ENCODE measurements at places on chromosomes 12 and 14.

GRCh38 chr14:78399316-78399889 lies 229.2 kb downstream of the NRXN3 start:
- no peak for DNase-seq

DNA sequence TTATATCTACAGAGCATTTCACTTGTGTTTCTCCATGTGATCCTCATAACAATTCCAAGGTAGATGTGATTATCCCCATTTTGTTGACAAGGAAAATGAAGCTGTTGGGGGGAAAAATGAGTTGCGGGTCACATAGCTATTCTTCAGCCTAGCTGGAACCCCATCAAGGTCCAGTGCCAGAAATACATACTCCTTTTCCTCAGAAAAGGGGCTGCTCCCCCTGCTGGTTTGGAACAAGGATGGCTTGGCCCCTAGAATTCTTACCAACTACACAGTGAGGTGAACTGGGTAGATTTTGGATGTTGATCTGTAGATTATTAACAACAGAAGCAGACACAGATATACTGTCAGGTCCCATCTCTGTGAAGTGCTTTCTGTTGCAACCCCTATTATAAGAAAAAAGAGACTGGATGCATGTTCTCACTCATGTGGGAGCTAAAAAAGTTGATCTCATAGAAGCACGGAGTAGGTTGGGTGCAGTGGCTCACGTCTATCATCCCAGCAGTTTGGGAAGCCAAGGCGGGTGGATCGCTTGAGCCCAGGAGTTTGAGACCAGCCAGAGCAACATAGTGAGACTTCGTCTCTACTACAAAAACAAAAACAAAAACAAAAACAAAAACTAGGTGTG lies 8.9 kb downstream of the IKZF4 start:
- no peak for DNase-seq

DNA sequence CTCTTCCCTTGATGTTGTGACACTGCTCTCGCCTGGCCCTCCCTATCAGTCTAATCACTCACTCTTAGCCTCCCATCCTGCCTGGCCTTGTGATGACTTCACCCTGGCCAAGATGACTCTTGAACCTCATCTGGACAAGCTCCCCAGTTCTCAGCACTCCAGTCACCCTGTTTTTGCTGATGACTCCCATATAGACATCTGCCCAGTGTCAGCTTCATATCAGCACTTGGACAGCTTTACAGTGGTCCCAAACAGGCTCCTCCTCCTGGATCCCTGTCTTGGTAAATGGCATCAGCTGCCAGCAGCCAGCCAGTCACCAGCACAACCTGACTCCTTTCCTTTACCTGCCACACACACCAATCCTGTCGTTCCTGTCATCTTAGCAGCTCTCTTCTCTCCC lies 104.2 kb downstream of the POLR3B start:
- no peak for DNase-seq

GRCh38 chr12:120662879-120663278 lies 22.5 kb downstream of the CABP1 start:
- DNase-seq: no peak

- DNase-seq: no peak
Observed at GRCh38 chr14:79246173-79246572, 965.1 kb downstream of the DIO2 start.

DNA sequence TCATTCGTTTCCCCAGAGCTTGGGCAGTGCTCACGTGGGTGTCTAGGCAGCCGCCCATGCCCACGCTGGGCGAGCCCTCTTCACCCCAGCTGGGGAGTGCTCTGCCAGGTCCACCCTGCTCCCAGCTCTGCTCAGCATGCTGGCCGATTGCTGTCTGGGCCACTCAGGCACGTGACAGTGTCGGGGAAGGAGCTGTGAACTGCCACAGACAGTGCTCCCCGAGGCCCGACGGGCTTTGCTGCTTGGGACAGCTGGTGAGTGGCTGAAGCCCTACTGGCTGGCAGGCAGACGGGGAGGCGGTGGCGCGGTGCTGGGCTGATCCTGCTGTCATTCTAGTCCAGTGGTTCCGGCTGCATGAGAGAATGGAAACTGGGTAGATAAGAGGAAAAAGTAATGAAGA lies 15.8 kb downstream of the NOC4L start:
- DNase-seq: no peak

GRCh38 chr12:20695232-20695631 lies at the start of gene SLCO1C1:
SLCO1C1 (plus strand) TSS chr12:20695332; CDS start chr12:20699577, 4,245 bp downstream.
- DNase-seq: no peak

- no peak for DNase-seq
Observed at GRCh38 chr14:69992564-69992963, 113.3 kb downstream of the SMOC1 start.

- DNase-seq: no peak
Observed at GRCh38 chr12:125221602-125222001, 156.4 kb downstream of the AACS start.

DNA sequence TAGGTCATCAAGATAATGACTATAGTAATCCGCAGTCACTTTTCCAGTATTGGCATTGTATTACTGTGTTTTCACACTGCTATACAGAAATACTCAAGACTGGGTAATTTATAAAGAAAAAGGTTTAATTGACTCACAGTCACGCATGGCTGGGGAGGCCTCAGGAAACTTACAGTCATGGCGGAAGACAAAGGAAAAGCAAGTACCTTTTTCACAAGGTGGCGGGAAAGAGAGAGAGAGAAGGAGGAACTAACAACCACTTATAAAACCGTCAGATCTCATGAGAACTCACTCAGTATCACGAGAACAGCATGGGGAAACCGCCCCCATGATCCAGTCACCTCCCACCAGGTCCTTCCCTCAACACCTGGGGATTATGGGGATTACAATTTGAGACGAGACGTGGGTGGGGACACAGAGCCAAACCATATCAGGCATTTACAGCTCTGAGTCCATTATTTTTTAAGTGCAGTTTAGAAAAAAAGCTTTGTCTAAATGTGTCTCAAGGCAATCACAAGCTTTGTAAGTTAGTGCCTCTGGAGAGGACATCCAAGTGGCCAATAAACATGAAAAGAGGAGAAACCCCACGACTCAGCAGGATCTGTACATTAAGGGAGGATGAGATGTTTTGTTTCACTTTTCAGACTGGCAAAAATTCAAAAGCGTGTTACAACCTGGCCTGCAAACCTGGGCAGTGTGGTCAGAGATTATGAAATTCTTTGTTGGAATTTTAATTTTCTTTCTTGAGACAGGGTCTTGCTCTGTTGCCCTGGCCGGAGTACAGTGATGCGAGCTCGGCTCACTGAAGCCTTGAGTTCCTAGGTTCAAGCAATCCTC lies 82.0 kb downstream of the DNAH10 start:
- no peak for DNase-seq

DNA sequence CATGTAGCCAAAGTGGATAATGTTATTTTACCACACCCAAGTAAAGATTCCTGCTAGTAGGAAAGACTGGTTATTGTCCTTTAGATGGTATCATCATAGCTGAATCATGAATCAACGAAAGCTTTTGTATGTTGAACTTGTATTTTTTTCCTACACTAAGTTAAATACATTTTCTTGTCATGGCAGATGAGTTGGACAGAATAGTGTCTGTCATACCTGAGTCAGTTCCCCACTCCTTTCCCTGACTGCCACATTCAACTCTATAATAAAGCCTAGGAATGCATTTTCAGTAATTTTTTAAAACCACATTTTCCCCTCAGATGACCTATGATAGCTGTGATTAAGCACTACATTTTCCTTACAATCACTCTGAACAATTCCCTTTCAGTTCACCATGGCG lies 9.3 kb upstream of the PTHLH start:
- DNase-seq: no peak

- no peak for DNase-seq
Observed at GRCh38 chr12:39161465-39162085, 256.2 kb upstream of the CPNE8 start.

- DNase-seq: no peak
Observed at GRCh38 chr12:81340910-81341309, 263.0 kb downstream of the ACSS3 start.

- no peak for DNase-seq
Observed at GRCh38 chr12:42186793-42187192, 42.1 kb upstream of the GXYLT1 start.
